ENCODE measurements at places on chromosomes 13 and 19. TPM values are rescaled to one million over a fixed set of nuclear protein-coding genes. Genes with fewer than 3 reads are reported as not detected.

Gene MEIOSIN
- total RNA-seq, result not detected

Gene SYCN
- total RNA-seq, result not detected

Gene FCAR
- 0.98 TPM for total RNA-seq

Gene KLF1
- 0.25 TPM for total RNA-seq

Gene GPR18
- total RNA-seq, result not detected

Gene OR10H1
- total RNA-seq, result not detected

Gene EFNB2
- total RNA-seq, result 73.0 TPM

Gene ZNF155
- total RNA-seq, result 7.9 TPM

Gene GPR4
- total RNA-seq, result 0.25 TPM

Gene ZNF426
- total RNA-seq, result 13.3 TPM

Gene CCNE1
- total RNA-seq, result 1.2 TPM

Gene PALM3
- total RNA-seq, result 4.9 TPM

Gene KISS1R
- 0.49 TPM for total RNA-seq

Gene SLC25A41
- 0.98 TPM for total RNA-seq

Gene ZNF835
- 4.9 TPM for total RNA-seq

Gene GRK1
- 1.2 TPM for total RNA-seq

Gene PGLYRP1
- not detected for total RNA-seq

Gene IRGC
- total RNA-seq, result not detected

Gene TUBB4A
- total RNA-seq, result 116 TPM

Gene CCNA1
- 9.8 TPM for total RNA-seq

Gene PODNL1
- total RNA-seq, result not detected

Gene PSG2
- not detected for total RNA-seq

Gene TEX101
- not detected for total RNA-seq

Gene ADAMTSL5
- under 0.01 TPM for total RNA-seq

Gene RAB11B
- total RNA-seq, result 163 TPM

Gene ANKRD24
- total RNA-seq, result 8.9 TPM

Gene CBLC
- total RNA-seq, result not detected

Gene PIAS4
- total RNA-seq, result 12.8 TPM

Gene FXYD7
- total RNA-seq, result 10.1 TPM

Gene NOTCH3
- total RNA-seq, result 14.3 TPM

Gene ZNF837
- 0.74 TPM for total RNA-seq

Gene ZNF615
- 22.1 TPM for total RNA-seq

Gene WDR62
- total RNA-seq, result 0.98 TPM

Gene SLC7A1
- 37.9 TPM for total RNA-seq

Gene TMC4
- total RNA-seq, result 0.49 TPM

Gene UHRF1
- 4.7 TPM for total RNA-seq

Gene FFAR2
- not detected for total RNA-seq

Gene CACNG6
- 0.49 TPM for total RNA-seq

Gene HIF3A
- total RNA-seq, result 6.1 TPM

Gene CAPN12
- total RNA-seq, result 0.25 TPM

Gene PSG1
- not detected for total RNA-seq

Gene C3
- total RNA-seq, result 8.9 TPM

Gene MEGF8
- total RNA-seq, result 56.5 TPM

Gene ZNF552
- 6.1 TPM for total RNA-seq

Gene MAB21L1
- 0.49 TPM for total RNA-seq

Gene FCER2
- under 0.01 TPM for total RNA-seq

Gene SRRM5
- not detected for total RNA-seq

Gene ZNF878
- 0.25 TPM for total RNA-seq

Gene CPT1C
- total RNA-seq, result 40.6 TPM

Gene F10
- 0.74 TPM for total RNA-seq
